ENCODE measurements at places on chromosomes 7 and 10.

DNA sequence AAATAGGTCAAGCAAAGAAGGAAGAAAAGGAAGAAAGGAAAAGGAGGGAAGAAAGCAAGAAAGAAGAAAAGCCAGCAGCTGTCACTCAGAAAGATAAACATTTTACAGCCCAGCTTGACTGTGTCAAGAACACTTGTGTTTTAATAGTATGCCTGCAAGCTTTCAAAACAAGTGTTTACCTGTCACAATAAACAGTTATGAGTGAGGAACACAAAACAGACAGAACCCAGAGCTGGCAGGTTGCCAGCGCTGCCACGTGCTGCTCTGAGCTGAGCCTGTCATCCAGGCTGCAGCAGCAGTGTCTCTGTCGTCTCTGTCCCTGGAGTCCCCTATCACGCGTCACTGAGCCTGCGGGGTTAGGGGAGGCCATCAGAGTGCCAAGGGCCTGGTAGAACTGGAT, 827.6 kb upstream of the AUTS2 start:
- no peak for DNase-seq

DNA sequence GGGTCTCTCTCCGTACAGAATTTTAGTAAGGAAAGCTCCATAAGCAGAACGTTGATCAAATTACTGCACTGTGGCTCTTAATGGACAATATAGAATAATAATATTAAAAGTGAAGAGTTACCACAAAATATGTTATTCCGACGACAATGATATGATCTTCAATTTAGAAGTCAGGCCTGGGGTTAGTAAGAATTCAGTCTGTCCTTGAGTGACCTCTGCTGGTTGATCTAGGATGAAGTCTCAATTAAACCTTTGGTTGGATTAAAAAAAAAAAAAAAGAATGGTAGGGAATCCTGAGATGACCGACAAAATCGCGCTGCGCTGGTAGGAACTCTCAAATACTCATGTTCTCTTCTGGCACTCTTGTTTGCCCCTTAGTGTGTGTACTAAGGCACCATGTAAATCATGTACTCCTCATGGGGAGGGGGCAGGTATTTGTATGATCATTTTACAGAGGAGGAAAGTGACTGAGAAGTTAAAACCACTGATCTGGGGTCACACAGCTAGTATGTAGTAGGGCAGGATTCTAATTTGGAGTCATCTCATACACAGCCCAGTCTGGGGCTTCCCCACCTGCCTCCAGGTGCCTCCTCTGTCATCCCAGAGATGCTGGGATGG, 161.3 kb upstream of the NPVF start:
- DNase-seq = no peak

DNA sequence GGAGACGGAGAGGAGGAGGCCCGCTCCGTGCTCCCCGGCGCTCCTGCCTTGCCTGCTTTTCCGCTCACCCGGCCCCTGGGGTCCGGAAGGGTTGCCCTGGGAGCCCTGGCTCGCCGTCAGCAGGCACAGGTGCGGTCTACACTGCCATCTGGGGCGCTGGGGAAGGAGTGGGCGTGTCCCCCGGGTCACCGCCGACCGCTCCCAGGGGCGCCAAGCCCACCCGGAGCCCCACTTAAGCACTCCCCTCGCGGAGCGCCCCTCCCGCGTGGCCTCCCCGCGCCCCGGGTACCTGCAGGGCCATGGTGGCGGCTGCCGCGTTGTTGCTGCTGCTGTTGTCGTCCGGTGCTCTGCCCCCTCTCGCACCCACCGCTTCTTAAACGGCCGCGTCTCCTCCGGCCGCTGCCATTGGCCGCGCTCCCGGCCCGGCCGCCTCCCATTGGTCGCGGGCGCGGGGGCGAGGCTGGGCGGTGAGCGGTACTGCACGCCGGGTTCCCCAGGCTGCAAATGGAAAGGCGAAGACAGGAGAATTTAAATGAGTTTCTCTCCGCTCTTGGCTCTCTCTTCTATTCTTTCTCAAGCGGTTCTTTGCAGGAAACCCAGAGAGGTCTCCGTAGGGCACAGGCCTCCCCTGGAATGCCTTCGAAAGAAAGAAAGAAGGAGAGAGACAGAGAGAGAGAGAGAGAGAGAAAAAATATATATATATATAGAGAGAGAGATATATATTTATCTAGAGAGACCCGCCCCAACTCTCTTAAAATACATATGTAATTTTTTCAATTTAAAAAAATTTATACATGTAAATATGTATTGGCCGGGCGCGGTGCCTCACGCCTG, at the start of gene ACBD7:
Gene ACBD7, minus strand, starts transcription at position 349 of the 834 bp plus-strand sequence. Its CDS starts 48 bp downstream, at position 301.
- peak; percentile 67 for DNase-seq

- no peak for DNase-seq
Observed at GRCh38 chr7:122415510-122415909, 111.0 kb upstream of the FEZF1 start.

DNA sequence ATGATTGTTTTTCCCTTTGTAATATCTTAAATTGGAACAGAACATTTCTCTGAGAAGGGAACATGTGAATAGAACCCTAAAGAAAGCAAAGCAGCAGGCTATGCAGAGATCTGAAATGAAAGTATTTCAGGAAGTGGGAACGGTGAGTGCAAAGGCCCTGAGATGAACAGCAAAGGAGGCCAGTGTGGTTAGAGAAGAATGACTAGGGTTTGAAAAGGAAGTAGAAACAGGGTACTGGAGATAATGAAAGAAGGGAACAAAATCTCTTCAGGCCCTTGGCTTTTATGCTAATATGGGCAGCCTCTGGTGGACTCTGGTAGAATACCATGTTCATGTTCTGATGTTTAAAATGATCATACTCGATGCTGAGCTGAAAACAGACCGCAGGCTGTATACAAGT, 22.2 kb downstream of the ARHGAP21 start:
- no peak for DNase-seq

DNA sequence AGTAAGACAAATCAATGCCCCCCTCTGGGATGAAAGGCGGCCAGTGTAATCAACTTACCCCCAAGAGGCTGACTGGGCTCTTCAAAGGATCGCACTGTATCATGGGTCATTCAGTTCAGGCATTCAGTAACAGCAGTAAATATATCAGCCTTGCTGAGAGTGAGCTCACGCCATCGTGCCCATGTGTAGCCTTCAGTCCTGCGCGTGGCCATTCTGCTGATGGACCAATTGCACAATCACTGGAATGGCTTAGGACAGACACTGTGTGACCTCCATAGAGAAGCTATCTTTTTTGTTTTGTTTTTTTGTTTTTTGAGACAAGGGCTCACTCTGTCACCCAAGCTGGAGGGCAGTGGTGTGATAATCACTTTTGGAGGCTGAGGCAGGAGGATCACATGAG, 9.1 kb upstream of the PRKRIP1 start:
- no peak for DNase-seq

DNA sequence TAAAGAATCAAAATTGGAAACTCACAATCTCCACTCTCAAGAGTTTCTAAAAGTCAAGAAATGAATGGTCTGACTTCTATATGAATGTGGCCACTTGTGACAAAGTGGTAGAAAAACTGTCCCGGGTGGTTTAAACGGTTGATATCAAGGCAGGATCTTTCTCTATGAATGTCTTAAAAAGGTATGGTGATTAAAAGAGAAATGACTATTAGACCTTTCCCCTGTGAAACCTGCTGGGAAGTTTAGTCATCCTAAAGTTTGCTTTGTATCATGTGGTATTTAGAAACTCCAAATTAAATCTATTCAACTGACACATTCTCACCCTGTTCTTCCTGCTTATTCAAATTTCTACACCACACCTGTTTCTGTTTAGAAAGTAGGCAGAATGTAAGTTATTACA, 492.5 kb downstream of the XPNPEP1 start:
- no peak for DNase-seq

DNA sequence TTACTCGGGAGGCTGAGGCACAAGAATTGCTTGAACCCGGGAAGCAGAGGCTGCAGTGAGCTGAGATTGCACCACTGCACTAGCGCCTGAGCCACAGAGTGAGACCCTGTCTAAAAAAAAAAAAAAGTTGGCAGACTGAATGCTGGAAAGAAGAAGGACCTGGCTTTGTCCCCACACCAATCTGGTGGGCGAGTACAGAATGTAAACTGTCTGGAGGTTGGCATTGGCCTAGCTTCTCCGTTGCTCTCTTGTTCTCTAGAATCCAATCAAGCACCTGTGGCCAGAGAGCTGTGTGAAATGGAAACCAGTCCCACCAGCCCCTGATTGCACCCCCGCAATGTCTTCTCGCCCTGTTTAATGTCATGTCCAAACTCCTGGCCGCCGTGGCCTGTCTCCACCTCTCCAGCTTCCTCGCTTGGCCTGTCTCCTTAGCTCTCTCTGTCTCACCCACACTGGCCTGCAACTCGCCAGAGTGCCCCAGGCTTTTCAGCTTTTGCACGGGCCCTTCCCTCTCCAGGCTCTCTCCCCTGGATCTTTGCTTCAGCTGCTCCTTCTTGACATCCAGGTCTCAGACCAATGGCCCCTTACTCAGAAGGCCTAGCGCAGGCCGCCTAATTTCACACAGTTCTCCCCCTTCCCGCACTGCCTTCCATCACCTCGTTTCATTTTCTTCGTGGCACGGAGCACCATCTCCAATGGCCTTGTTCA, 670 bp upstream of the AGK start:
- DNase-seq = no peak

DNA sequence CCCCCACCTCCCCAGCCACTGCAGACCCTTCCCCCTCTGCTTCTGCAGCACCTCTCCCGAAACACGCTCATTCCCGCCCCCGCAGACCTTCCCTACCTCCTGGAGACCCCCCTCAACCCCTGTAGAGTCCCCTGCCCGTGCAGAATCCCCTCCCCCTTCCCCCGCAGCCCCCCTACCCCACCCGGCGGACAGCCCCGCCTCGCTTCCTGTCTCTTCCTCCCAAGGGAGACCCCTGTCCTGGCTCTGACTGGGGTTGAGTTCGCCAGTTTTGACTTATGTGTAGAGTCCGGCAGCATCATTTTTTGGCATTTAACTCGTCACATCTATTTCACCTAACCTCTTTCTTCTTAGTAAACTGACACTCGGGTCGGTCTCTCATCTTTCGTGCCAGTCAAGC, 54.0 kb downstream of the ALOX5 start:
- no peak for DNase-seq

- DNase-seq = no peak
Observed at GRCh38 chr10:113992471-113993011, 51.1 kb upstream of the ADRB1 start.

DNA sequence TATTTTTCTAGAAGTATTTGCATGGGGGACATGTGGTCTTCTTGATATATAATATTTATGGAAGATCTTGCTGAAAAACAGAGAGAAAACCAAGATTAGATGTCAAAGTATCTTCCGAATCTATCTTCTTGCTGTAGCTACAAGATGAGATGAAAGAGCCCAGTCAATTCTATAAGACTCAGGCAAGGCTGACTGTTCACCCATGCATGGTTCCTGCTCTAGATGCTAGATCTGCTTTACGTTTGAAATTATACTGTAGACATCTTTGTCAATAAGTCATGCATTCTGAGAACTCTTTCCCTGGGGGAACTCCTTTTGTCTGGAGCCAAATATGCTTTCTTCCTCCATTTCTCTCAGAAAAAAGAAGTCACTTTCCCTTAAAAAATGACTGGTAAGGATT, 1292.0 kb downstream of the XPNPEP1 start:
- no peak for DNase-seq

DNA sequence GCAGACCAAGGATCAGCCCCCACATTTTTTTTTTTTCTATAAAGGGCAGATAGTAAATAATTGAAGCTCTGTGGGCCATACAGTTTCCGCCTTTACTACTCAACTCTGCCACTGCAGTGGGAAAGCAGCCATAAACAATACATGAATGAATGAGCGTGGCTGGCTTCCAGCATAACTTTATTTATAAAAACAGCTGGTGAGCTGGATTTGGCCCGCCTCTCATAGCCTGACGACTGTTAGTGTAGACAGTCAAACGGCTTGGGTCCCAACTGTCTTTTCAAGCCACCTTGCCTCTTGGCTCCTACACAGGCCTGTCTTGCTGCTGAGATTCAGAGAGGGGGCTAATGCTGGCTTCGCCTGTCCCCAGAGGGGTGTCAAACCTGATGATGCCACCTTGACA, 169.8 kb upstream of the GPR26 start:
- no peak for DNase-seq

DNA sequence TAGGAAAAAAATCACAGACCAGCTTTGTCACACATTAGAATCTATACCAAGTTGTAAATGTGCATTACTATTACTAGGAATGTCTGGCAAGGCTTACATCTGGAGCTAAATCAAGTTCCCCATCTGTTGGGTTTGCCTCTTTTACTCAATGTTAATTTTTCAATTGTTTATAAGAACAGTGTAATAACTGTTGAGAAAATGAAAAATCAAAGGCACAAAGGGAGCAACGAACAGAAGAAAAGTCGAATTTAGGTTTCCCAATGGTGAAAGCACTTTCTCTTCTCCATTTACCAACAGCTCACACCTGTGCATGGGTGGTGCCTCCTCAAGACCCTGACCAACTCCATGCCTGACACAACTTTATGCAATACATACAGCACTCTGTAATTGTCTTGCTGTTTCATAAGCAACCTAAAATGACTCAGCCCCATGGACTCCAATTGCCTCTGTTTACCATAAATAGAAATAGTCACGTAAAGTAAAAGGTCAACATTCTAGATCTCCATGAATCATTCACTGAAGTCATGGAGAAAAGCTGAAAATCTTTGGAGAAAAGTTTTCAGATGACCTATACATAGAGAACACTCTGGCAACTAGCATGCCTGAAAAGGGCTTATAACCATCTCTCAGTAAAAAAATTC, 95.5 kb upstream of the KCNIP2 start:
- no peak for DNase-seq

- no peak for DNase-seq
Observed at GRCh38 chr10:73932620-73933112, 21.7 kb downstream of the PLAU start.

DNA sequence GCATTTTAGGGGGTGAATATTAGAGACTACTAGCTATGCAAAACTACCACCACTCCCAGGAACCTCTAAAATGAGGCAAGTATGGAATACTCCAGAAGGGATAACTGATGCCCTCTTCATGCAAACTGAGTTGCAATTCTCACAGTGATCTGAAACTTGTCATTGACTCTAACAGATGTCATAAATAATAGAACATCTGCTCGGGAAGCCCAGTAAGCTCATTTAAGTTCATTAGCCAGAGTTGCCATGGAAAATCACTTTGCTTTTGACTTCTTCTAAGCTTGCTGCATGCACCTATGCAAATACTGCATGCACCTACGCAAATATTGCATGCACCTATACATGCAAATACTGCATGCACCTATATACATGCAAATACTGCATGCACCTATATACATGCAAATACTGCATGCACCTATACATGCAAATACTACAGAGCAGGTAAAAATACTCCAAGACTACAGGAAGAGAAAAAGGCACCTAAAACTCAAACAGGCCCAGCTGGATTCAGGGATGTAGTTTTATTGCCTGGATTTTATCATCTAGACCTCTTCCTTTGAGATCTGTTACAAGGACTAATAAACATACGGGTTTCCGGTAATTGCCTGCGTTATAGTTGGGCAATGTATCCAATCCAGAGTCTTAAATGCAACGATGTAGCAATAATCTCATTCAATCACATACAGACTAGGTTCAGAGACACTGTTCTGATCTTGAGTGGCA, 1061.1 kb upstream of the AUTS2 start:
- DNase-seq = no peak

GRCh38 chr10:59688921-59689351, 20.7 kb downstream of the SLC16A9 start:
- no peak for DNase-seq

- no peak for DNase-seq
Observed at GRCh38 chr7:64651632-64652165, 14.2 kb upstream of the ZNF107 start.

GRCh38 chr7:98066934-98067507, 39.6 kb upstream of the LMTK2 start:
- DNase-seq = no peak

GRCh38 chr10:4685491-4685890, 140.5 kb upstream of the AKR1E2 start:
- no peak for DNase-seq

- no peak for DNase-seq
Observed at GRCh38 chr10:35341521-35341920, 5.2 kb downstream of the CCNY start.
